ENCODE measurements at places on chromosomes 12 and 14.

DNA sequence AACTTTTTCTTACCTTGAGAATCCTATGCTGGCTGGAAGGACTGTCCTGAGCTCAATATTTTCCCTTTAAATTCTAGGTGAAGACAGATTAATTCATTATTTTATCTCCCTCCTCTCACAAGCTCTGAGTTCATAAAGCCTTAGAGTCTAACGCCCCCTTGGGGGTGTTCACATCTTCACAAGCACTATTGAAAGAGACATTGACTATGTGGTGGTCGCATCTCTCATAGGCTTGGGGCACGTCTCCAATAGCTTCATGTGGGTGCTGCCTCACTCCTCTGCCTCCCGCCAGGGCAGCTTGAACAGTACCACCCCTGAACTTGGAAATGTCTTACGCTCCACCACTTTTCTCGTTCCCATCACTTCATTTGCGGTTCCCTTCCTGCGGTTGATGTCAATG, 106.2 kb downstream of the UNC79 start:
- no peak for DNase-seq

DNA sequence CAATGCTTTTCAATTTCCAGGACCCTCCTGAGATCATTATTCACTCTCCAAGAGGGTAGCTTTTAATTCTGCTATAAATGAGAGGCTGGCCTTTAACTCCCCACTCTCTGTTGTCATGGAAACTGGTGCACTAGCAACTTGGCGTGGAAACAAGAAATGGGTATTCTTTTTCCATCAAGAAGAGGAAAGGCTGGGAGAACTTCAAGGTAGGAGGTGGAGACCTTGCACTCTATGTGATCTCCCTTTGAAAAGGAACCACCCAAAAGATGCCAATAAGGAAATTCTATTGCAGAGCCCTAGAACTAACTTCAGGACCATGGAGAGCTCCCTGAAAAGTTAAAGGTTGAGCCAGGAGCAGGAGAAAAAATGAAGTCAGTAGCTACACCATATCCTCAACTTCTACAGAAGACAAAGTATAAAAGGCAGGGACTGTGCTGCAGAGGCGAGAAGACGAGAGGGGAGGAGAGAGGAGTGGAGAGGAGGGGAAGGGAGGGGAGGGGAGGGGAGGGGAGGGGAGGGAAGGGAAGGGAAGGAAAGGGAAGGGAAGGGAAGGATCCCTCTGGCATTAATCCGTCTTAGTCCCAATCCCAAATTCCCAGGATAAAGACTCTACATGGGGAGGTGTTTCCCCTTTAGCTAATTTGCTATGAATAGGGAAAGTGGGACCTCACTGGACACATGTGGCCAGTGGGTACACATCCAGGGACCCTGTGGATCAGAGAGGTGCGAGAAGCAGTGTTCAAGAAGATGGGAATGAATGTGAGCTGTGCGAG, 46.7 kb upstream of the FICD start:
- peak; percentile 54 for DNase-seq

- no peak for DNase-seq
These were observed 160.3 kb upstream of the PELI2 start for GRCh38 chr14:55957950-55958349.

- DNase-seq = no peak
These were observed 285.5 kb downstream of the KCNH5 start for GRCh38 chr14:62759796-62760195.

DNA sequence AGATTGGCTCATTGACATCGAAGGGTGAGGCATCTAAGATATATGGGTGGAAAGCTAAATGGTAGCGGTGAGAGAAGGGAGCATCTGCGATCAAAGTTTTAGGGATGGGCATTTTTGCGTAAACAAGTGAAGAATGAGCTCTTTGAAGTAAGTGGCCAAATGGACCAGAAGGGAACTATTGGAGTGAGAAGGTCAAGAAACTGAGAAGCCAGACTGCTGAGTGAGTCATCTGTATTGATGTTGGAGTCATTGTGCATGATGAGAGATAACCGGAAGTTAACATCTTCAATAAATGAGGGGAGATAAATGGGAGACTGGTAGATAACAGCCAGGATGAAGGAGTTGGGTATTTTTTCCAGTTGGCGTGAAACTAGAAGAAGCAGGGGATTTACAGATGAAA, 271.9 kb upstream of the PDE3A start:
- DNase-seq = no peak

DNA sequence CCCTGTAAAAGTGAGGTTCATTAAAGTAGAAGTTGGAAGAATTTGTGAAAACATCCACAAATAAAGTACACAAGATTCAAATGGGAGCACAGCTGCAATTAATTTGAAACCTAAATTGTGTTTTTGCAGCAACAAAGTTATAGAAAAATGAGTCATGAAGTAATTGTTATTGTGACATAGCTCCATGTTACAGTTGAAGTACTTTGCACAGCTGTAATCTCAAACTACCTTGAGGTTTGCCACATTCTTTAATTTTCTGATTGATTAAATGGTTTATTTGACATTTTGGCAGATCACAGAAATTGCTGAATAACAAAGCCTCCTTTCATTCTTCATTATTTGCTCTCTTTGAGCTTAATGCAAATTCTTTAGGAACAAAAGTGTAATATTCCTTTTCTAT, 111.3 kb downstream of the RMST start:
- no peak for DNase-seq

- no peak for DNase-seq
These were observed 1.7 kb upstream of the SPATS2 start for GRCh38 chr12:49365542-49365941.

GRCh38 chr12:20018406-20018805, 349.9 kb upstream of the PDE3A start:
- DNase-seq = no peak

GRCh38 chr14:60637479-60638315, 11.6 kb downstream of the SIX1 start:
- DNase-seq = peak; percentile 81

GRCh38 chr12:64633940-64634337, 23.6 kb downstream of the RASSF3 start:
- peak; percentile 29 for DNase-seq

GRCh38 chr14:80586131-80586530, 355.4 kb downstream of the CEP128 start:
- DNase-seq = no peak

- no peak for DNase-seq
These were observed 334.1 kb upstream of the MGAT4C start for GRCh38 chr12:86590296-86590695.

DNA sequence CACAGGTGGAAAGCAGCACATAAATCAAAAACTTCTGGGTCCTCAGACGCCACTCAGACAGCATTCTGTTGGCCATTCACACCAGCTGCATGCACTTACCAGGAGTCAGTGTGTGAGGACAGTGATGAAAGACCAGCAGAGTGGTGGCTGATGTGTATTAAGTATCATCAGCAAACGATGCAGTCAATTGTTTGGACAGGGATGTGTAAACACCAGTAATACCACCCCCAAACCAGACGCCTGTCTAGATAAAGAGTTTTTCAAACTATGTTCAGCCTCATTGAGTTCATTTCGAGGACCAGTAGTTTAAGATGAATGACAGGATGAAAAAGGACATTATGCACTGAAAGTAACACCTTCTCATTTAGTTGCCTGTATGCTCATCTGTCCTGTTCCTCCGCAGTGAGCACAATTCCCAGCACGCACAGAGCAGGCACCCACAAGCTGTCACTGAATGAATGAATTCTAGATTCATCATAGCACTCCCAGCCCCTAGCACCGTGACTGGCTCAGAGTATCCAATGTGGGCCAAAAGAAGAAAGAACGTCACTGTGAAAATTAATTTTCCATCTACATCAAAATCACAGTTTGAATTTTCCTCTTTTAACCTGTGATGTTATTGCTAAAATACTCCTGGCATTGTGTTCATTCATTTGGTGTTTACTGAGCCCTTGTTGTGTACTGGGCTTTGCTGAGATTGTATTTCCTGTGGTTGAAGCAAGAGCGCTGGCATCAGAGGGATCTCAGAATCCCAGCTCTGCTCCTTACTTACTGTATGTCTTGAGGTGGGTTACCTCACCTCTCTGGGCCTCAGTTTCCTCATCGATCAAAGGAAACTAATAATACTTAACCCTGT, 124.8 kb upstream of the NOS1 start:
- DNase-seq = no peak

DNA sequence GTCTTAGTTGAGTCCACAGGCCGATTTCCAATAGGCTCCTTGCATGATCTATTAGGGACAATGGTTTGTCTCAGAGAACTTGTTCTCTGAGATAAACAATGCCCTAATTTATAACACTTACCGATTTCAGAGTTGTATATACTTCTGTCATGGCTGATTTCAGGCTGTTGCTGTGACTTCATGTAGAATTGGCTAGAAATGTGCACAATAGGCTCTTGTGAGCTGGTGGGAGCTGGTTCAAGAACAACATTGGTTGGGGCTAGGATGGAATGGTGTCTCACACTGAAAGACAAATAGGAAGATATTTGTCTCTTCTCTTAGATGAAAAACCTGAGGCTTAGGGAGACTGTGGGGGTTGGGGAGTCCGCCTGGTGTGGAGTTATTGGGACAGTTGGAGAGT, 6.7 kb upstream of the KRT86 start:
- DNase-seq = no peak

DNA sequence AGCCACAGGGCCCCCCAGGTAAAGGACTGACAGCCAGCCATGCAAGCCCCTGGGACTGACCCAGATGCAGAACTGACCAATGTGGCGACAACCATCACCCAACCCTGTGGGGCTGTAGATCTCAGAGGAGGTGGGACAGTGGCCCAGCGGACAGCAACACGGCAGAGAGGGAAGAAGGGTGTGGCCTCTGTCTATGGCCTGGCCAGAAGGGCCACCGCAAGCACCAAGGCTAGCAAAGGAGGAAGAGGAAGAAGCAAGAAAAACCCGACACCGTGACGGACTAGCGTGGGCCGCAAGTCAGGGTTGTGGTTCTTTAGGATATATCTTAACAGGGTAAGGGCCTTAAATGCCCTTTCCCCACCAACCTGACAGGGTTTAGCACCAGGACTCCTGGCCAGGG, 71.2 kb downstream of the ITPK1 start:
- DNase-seq = no peak

GRCh38 chr12:122729583-122730214, 945 bp downstream of the HCAR1 start:
- no peak for DNase-seq

DNA sequence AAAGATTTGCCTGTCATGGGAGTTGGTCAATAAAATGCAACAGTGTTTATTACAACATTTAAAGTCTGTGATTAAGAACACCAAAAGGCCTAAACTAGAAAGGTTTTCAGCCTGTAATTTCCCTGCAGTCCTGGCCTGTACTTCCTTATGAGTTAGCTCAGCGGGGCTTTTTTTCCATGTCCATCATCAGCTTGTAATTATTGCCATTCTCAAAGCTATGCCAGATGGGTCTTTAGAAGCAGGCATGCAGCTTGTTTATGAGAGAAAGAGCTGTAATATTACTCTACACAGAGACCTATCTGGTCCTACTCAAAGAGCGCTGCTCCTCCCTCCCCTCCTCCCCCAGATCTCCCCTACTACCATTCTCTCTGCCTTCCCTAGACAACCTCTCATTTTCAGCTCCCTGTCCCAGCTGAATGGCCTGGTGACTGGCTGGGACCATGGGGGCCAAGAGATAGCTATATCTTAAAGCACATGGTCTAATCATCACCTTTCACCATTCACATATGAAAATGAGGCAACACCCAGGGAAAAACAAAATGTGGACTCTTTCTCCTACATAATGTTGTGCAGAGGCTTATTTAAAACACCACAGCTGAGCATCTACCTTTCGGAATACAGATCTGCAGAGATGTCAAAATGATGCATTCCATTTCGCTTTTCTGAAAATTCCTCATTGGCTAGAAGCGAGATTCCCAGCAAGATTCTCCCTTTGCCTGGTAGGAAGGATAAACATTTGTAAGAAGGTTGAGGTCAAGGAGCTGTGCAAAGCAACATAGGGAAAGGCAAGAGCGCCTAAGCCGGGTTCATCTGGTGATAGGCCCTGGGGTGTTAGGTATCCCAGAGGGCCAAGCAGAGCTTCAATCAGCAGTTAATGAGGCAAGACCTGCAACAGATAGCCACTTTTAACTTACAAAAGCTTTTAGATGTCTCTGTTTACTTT, 209.7 kb upstream of the CDKN3 start:
- no peak for DNase-seq

GRCh38 chr14:90726656-90727055, 89.6 kb downstream of the TTC7B start:
- peak; percentile 67 for DNase-seq

- DNase-seq = no peak
These were observed 106.3 kb upstream of the FKBP4 start for GRCh38 chr12:2688381-2688931.

DNA sequence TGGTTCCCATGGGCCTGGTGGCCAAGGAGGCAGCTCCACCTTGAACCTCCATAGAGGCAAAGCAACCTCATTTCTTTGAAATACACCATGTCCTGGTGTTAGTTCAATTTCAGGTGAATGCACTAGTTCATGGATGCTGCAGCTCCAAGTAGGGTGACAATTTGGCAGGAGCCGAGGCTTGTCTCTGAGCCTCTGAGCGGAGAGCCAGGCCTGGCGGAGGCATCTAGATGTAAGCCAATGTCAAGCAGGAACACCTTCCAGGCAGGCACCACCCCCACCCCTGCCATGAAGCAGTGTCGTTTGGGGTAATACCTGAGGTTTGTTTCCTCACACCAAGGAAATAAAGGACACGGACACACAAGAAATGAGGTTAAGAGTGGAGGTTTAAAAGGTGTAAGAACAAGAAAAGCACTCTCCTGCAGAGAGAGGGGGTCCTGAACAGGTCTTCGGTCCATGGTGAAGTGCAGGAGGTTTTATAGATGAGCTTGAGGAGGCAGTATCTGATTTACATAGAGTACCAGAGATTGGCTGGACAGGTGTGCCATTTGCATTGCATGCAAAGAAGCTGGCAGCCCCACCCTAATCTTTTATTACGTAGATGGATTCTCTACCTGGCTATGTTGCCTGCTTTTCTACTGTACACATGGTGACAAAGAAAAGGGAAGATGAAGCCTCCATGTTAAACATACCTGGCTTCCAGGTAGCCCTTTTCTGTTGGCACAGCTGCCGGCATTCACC, 60.3 kb downstream of the RIN3 start:
- no peak for DNase-seq

DNA sequence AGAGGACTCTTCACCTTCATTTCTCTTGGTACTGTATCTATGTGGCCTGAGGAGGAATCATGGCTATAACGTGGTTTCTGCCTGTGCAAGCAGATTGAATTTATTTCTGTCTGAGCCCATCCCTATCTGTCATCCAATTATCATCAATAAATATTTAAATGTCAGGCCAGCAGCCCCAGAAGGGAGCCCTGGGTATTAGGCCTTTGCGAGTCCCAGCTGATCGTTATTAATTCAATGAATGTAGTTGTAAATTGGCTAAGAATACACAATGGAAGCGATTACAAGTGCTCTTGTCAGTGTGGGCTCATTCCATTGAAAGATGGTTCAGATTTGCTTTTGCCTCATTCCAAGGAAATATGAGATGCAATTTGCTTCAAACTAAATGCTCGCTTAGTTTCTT, 142.0 kb downstream of the KTN1 start:
- DNase-seq = no peak

DNA sequence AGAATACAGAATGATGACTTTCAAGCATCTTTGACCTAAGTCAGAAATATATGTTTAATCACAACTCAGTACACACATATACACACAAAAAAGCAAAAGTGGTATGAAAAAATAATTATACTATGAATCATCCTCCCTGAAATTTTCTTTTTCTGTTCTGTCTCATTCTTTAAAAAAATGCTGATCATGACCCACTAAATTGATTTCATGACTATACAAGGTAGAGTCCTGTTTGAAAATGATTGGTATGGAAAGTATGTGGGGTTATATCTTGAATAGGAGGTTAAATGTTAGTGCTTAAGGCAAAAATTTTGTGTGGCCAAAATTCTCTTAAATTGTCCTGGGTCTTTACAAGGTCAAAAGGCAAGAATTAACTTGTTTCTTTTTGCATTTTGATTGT, 80.4 kb downstream of the SUDS3 start:
- no peak for DNase-seq
